ENCODE measurements at places on chromosomes 12 and 14. TPM values are rescaled to one million over a fixed set of nuclear protein-coding genes. Genes with fewer than 3 reads are reported as not detected.

The DIO2 gene
- not detected for total RNA-seq

The AQP2 gene
- not detected for total RNA-seq

The DHRS1 gene
- total RNA-seq = 60.8 TPM

The ING4 gene
- 12.7 TPM for total RNA-seq

The PLCZ1 gene
- not detected for total RNA-seq

The NRDE2 gene
- total RNA-seq = 16.9 TPM

The PRH2 gene
- not detected for total RNA-seq

The RAD51AP1 gene
- 79.3 TPM for total RNA-seq

The CLEC9A gene
- total RNA-seq = not detected

The EVL gene
- 15.1 TPM for total RNA-seq

GRCh38 chr12:21725731-21726130 lies 48.8 kb downstream of the KCNJ8 start:
- no peak overlapping the region for H3K4me3 ChIP-seq
- H3K4me1 ChIP-seq = no peaks in the 10 kb centered on the region

- H3K36me3 ChIP-seq = no peaks in the 10 kb centered on the region
- no peak for DNase-seq
- peaks cover under 1% of the 10 kb centered on the region for H3K27me3 ChIP-seq
Observed at GRCh38 chr12:96093543-96094196, 58.3 kb upstream of the LTA4H start.

GRCh38 chr14:100619396-100620254 lies 32.4 kb upstream of the BEGAIN start:
- no peak overlapping the region for H3K27ac ChIP-seq
- peaks cover 12% of the 10 kb centered on the region for H3K4me1 ChIP-seq
- no peak overlapping the region for H3K4me3 ChIP-seq
- H3K27me3 ChIP-seq = peaks cover 7% of the 10 kb centered on the region
- no peaks in the 10 kb centered on the region for H3K36me3 ChIP-seq

DNA sequence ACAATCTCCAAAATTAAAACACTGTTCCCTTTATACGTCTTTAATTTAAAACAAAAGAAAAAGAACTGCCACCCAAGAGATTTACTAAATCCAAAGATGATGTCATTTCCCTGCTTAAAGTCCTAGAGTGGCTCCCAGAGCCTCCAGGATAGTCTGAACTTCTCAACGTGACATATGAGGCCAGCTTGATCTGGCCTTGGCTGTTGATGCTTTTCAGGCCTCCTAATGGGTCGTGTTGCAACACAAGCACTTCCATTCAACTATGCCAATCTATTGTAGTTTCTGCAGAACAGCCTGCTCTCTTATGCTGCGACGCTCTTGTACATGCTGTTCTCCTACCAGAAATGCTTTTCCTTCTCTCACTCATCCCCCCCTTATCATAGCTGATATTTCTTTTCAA lies 35.7 kb downstream of the LGR5 start:
- H3K27ac ChIP-seq = no peak overlapping the region
- H3K27me3 ChIP-seq = no peaks in the 10 kb centered on the region
- H3K4me3 ChIP-seq = no peak overlapping the region
- DNase-seq = no peak
- H3K36me3 ChIP-seq = peaks cover 10% of the 10 kb centered on the region

GRCh38 chr12:98587084-98587483 lies 6.4 kb upstream of the SLC25A3 start:
- H3K4me1 ChIP-seq = peaks cover 23% of the 10 kb centered on the region
- no peaks in the 10 kb centered on the region for H3K27me3 ChIP-seq
- no peak overlapping the region for H3K27ac ChIP-seq
- no peak for DNase-seq
- no peak overlapping the region for H3K4me3 ChIP-seq

DNA sequence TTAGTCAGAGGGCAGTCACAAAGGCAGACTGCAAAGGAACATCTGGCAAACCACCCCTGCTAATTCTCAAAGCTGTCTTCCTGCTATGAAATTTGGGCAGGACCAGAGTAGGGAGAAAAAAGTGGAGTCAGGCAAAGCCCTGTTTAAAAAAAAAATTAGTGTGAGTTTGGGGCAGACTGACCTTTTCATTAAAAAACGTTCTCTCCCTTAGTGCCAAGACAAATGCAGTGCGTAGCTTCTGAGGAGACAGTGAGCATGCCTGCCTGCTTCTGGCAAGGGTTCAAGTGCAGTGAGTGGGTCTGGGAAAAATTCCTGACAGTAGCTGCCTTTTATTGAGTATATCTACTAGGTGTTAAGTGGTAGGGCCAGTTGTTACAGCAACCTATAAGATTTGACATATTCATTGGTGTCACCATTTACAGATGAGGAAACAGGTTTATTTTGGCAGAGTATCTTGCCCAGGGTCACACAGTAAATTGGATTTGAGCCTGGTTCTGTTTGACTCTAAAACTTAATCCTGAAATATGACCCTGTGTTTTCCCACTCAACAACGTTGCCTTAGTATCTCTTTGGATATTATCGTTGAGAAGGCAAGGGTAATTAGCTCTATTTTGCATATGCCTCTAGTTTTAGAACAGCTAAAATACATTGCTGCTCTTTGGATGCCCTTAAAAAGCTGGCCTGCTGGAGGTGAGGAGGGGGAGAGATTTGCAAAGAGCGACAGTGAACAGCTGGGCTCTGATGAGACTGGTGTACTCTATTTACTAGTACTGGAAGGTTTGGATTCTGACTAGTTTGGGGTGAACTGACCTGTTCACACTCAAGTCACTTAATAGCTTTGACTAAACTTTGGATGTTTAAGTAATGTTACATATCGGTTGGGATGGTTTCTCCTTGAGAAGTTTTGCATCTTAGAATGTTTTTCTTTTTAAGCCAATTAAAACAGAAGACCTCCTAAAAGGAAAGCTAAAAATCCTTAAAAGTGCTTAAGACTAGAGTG lies 72.8 kb downstream of the PAPOLA start:
- no peak overlapping the region for H3K27ac ChIP-seq
- H3K4me3 ChIP-seq = no peak overlapping the region
- no peaks in the 10 kb centered on the region for H3K27me3 ChIP-seq
- peaks cover 15% of the 10 kb centered on the region for H3K4me1 ChIP-seq

- no peaks in the 10 kb centered on the region for H3K4me1 ChIP-seq
- no peak for DNase-seq
- H3K36me3 ChIP-seq = no peaks in the 10 kb centered on the region
- H3K4me3 ChIP-seq = no peak overlapping the region
- no peak overlapping the region for H3K27ac ChIP-seq
- no peaks in the 10 kb centered on the region for H3K27me3 ChIP-seq
Observed at GRCh38 chr14:26841326-26841725, 243.5 kb upstream of the NOVA1 start.

- DNase-seq = no peak
- no peaks in the 10 kb centered on the region for H3K4me1 ChIP-seq
- no peak overlapping the region for H3K4me3 ChIP-seq
- H3K27me3 ChIP-seq = peaks cover 14% of the 10 kb centered on the region
- no peak overlapping the region for H3K27ac ChIP-seq
- no peaks in the 10 kb centered on the region for H3K36me3 ChIP-seq
Observed at GRCh38 chr12:3551976-3552725, 61.1 kb downstream of the PRMT8 start.

- H3K36me3 ChIP-seq = no peaks in the 10 kb centered on the region
- H3K27me3 ChIP-seq = no peaks in the 10 kb centered on the region
- no peaks in the 10 kb centered on the region for H3K4me1 ChIP-seq
- DNase-seq = no peak
- H3K27ac ChIP-seq = no peak overlapping the region
- no peak overlapping the region for H3K4me3 ChIP-seq
Observed at GRCh38 chr12:54879579-54879978, 25.3 kb downstream of the MUCL1 start.

- H3K36me3 ChIP-seq = no peaks in the 10 kb centered on the region
- no peak overlapping the region for H3K4me3 ChIP-seq
- no peak for DNase-seq
- H3K4me1 ChIP-seq = peaks cover 8% of the 10 kb centered on the region
- no peak overlapping the region for H3K27ac ChIP-seq
- no peaks in the 10 kb centered on the region for H3K27me3 ChIP-seq
Observed at GRCh38 chr12:131091976-131092691, 138.4 kb downstream of the ADGRD1 start.

DNA sequence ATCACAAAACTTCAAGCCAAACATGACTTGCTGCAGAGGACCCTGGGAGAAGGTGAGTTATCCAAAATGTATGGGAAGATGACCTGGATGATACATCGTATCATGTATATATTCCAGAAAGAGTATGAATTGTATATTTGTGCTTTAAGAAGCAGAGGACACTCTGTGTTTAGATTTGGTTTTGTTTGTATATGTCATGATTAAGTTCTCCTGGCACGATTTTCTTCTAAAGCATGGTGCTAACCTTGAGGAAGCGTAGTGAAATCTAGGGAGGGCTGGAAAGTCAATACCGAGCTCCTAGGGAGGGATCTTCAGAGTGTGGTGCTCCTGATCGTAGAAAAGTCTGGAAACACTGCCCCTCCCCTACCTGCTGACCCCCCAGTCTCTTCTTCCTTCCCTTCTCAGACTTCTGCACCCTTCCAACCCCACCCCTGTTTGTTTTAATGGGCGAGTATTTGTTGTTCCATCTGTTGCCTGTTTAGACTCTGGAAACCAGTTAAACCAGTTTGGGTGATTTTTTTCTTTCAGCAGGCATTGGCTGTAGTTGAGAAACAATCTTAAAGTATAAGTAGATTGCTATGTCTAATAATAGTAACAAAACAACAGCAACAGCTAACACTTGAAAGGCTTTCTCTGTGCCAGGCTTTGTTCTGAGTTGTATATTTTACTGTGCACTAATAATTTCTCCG lies 141.6 kb downstream of the KICS2 start:
- DNase-seq = no peak
- H3K27ac ChIP-seq = no peak overlapping the region
- H3K4me3 ChIP-seq = no peak overlapping the region
- no peaks in the 10 kb centered on the region for H3K4me1 ChIP-seq
- H3K27me3 ChIP-seq = no peaks in the 10 kb centered on the region

DNA sequence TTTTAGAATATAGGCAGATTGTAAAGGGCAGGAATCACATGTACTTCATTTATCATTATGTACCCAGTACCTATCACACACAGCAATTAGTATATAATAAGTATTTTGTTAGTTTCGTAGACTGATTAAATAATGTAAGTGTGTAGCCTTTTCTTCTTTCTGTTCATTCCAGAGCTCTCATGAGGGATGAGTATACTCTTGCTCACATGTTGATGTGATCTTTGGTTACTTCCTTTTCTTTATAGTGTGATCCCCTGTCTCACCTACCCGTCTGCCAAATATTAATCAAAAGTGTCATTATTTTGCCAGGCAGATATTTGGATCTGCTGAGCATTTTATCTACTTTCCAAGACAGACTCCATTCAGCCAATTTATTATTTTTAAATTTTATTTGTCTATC lies 156.1 kb downstream of the PCNX1 start:
- H3K4me3 ChIP-seq = no peak overlapping the region
- no peak overlapping the region for H3K27ac ChIP-seq
- H3K36me3 ChIP-seq = peaks cover 8% of the 10 kb centered on the region
- no peak for DNase-seq
- no peaks in the 10 kb centered on the region for H3K27me3 ChIP-seq
- peaks cover 5% of the 10 kb centered on the region for H3K4me1 ChIP-seq

- H3K36me3 ChIP-seq = no peaks in the 10 kb centered on the region
- DNase-seq = no peak
- H3K27me3 ChIP-seq = peaks cover 16% of the 10 kb centered on the region
- no peak overlapping the region for H3K4me3 ChIP-seq
Observed at GRCh38 chr14:33617154-33617553, 333.7 kb downstream of the EGLN3 start.

Measured in HepG2 (cell line).